ENCODE measurements at places on chromosomes 3 and 15.

DNA sequence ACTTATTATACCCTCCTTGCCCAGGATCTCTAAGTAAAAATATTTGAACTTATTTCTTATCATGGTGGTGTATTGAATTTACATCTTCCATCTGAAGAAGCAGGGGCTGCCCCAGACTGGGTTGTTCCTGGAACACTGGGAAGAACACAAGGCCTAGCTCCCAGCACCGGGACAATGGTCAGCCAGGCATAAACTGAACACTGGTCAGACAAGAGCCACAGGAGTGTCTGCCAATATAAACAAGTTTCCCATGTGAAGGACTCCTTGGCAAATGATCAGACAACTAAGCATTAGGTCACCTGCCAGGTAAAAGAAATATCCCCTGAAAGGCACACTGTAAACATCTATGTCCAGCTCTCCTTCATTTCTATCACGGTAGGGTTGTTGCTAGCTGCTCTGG lies 172.4 kb downstream of the ATP8B4 start:
- no peak for DNase-seq

DNA sequence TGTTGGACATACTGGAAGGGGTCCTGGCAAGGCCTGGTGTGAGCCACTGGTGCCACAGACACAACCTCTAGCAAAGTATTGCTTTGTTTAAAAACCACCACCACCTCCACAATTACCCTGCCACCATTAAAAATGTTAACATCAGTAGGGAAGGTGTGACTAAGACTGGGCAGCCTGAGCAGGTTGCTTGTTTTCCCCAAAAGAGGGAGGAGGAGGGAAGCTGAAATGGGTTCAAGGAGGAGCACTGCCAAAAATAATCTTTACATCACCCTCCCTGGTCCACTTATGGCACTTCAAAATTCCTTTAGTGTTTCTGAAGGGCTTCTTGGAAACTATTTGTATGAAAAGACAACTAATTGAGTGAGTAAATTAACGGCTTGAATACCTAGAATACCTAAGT lies 99.8 kb upstream of the FGF7 start:
- no peak for DNase-seq

- DNase-seq, result no peak
These were observed 49.8 kb downstream of the GASK1A start for GRCh38 chr3:43028678-43029490.

DNA sequence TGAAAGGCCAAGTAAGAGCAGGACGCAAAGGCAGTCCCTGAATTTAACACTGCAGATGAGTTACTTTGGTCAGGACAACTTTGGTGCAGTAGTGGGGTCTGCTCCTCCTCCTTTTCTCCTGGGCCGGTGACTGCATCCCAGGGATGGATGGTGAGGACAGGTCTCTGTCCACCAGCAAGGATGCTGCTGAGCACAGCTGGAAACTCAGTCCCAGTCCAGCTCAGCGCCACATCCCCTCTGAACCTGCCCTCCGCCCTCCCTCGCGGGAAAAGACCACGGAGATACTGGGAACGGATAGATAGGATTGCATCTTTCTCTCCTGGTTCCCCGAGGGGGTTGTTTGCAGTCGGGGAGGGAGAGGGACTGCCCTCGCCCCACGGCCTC lies 13.8 kb downstream of the GRAMD2A start:
- DNase-seq, result no peak

- DNase-seq, result no peak
These were observed 76.8 kb downstream of the LEKR1 start for GRCh38 chr3:156902916-156903315.

DNA sequence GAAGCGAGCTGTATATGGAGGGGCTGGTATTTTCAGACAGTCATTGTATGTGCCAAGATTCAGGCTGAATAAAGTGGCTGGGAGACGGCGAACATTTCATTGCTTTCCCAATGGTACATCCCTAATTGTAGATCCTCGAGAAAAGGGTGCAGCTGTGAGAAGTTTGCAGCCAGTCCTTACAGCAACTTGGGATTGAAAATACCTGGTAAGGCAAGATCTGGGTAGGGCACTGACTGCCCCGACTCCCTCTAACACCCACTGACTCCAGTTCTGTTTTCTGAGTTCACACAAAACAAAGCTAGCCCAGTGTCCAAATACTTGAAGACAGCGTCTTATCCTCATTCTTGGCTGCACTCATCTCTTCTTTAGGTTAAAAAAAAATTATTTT lies 63.7 kb downstream of the EDEM1 start:
- DNase-seq, result no peak

DNA sequence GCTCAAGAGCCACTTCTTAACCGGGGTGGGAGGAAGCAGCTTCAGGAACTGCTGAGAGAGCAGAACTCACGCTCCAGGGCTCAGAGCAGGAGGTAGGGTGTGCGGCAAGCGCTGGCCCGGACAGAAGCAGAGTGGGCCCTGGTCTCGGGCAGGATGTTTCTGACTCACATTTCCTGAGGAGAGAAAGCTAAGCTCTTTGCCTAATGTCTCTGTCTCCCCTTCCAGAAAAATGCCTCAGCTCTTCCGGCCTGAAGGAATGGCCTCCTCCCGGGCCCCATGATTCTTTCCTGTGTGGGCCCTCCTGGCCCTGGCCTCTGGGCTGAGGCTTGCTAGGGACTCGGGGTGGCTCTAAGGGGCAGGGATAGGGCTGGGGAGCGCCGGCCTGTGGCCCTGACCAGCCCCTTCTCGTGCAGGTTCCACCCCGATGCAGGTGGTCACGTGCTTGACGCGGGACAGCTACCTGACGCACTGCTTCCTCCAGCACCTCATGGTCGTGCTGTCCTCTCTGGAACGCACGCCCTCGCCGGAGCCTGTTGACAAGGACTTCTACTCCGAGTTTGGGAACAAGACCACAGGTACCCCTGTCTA lies 4.1 kb upstream of the STAB1 start:
- no peak for DNase-seq

DNA sequence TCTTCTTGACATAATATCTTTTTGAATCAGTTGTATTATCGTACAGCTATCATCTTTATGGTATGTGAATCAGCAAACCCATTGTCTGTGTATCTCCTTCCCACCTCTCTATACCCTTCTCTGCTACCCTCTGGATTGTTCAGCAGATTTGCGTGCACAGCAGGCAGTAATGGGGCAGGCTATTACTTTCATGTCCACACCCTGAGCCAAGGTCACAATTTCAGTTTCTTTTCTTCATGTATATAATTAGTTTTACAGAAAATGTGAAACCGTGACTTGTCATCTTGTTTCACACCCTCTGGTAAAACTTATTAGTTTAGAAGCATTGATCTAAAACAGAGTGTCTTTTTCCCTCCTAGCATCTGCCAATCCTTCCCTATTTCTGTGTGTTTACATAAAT lies 770.4 kb upstream of the SEMA6D start:
- no peak for DNase-seq

DNA sequence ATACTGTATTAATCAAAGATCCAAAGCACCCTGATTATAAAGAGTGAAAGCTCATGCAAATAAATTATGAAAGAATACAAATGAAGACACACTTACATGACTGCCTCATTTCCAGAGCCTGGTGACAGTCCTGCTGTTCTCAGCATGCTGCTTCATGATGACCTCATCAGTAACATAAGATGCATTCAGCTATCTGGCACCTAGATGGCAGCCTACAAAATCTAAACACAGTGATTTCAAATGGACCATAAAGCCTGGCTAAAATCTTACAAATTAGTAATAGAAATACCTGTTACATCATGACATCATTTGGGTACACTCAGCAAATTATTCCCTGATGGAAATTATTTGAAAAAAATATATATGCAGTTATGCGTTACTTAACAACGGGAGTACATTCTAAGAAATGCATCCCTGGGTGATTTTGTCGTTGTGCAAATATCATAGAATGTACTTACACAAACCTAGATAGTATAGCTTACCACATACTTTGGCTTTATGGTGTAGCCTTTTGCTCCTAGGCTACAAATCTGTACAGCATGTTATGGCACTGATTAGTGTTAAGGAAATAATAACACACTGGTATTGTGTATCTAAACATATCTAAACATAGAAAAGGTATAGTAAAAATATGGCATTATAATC lies 207.2 kb downstream of the EPHA3 start:
- no peak for DNase-seq

- no peak for DNase-seq
These were observed 2.6 kb downstream of the BHLHE40 start for GRCh38 chr3:4981665-4982494.

- no peak for DNase-seq
These were observed 4.9 kb downstream of the ISL2 start for GRCh38 chr15:76341366-76342057.

DNA sequence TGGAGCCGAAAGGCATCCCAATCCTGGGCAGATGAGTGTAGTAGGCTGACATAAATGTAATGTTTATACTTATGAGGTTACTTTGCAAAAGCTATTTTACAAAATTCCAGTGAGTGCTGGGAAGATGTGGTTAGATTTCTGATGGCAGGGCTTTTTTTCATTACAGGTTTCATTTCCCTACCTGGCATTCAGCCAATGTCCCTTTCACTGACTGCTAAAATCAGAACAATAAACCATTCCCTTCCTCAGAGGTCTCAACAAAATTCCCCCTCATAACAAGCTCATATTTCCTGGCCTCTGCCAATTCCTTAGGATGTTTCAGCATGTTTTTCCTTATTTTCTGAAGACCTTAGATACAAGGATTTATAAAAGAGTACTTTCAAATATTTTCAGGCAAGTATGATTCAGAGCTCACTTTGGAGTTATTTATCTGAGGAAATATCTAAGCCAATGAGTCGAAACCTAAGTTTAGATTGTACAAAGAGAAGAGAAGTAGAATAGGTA lies 40.9 kb upstream of the CCDC80 start:
- DNase-seq, result no peak

DNA sequence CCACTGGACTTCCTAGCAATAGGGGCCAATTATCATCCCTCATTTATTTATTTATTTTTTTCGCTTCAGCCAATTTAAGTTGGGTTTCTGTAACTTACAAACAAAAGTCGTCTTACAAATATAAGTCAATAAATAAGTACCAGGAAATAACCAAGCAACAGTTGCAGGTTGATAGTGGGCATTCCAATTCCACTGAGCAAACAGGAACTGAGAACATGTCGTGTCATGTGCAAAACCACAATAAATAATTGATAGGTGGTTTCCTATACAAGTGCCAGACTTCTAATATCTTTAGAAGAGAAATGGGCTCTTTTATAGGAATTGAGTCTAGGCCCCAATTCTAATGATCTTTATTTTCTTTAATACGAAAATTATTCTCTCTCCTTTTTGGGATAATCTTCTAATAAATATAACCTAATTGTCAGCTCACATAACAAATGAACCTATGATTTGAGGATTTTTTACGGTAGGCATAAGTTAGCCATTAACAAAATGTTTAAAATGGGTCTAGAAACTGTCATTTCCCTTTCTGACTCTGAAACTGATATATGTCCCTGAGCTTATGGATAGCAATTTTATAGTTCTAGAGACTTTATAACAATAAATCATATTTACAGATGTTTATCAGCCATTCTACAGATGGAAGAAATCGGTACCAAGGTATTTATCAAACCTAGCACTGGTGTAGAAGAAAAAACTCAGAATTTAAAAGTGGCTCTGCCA lies 571.8 kb downstream of the FOXP1 start:
- DNase-seq, result peak; percentile 41

GRCh38 chr15:73922186-73923151 lies 3.8 kb upstream of the LOXL1 start:
- no peak for DNase-seq
